ENCODE measurements at places on chromosomes 2 and 18. TPM values are rescaled to one million over a fixed set of nuclear protein-coding genes. Genes with fewer than 3 reads are reported as not detected.

DNA sequence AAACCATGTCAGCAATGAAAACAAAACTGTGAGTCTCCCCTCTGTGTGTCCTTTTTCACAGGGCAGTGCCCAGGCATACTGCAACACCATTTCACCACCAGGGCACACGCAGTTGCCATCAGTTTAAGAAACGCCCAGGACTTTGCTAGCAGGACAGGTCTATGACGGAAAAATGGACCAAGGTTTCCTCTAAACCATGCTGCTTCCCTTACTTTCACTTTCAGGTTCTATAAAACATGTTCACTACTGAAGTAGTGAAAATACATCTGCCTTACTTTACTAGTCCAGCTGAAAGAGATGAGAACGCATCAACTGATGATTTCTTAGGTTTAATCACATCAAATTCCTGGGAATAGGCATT lies 110.5 kb downstream of the TCF4 start:
- H3K36me3 ChIP-seq, result no peaks in the 10 kb centered on the region
- H3K27ac ChIP-seq, result peak overlapping the region; percentile 81
- peak; percentile 27 for DNase-seq
- peak overlapping the region; percentile 24 for H3K4me3 ChIP-seq

GRCh38 chr2:45653122-45653913 lies 1.8 kb downstream of the PRKCE start:
- no peak overlapping the region for H3K27ac ChIP-seq
- H3K27me3 ChIP-seq, result no peaks in the 10 kb centered on the region
- no peaks in the 10 kb centered on the region for H3K4me1 ChIP-seq
- H3K4me3 ChIP-seq, result peak overlapping the region; percentile 80
- H3K36me3 ChIP-seq, result no peaks in the 10 kb centered on the region

DNA sequence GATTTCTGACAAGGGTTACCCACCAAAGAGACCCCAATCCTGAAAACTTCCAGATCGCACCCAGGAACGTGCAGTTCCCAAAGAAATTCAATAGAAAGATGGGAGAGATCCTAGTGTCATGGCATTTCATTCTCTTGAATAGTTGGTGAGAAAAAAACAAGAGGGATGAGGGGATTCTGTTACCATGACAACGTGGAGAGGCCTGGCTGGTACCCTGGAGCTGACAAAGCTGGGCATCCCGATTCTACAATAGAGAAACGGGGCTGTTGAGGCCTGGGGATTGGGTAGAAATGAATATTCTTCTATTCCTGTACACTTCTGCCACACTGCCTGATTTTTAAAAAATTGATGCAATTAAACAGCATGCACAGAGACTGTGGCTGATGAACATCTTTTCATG lies 41.0 kb downstream of the POLE4 start:
- DNase-seq, result no peak
- no peak overlapping the region for H3K27ac ChIP-seq
- no peak overlapping the region for H3K4me3 ChIP-seq
- H3K27me3 ChIP-seq, result no peaks in the 10 kb centered on the region
- H3K36me3 ChIP-seq, result no peaks in the 10 kb centered on the region

DNA sequence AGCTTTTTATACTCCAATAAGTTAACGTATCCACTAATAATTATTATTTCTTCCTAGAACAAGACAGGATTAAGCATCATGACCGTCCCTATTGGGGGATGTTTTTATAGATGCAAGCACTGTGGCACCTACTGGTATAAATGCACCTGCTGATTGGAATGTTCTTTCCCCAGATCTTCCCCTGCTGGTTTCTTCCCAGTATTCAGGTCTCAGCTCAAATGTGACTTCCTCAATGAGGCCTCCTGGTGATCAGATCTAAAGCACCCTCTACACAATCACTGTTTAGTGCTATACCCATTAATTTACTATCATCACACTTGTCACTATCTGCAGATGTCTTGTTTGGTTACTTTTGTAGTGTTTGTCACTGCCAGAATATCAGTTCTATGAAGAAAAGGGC lies 3.9 kb upstream of the TYMS start:
- H3K27ac ChIP-seq, result no peak overlapping the region
- no peak for DNase-seq
- peaks cover 46% of the 10 kb centered on the region for H3K27me3 ChIP-seq
- H3K4me1 ChIP-seq, result peaks cover 15% of the 10 kb centered on the region
- no peak overlapping the region for H3K4me3 ChIP-seq

DNA sequence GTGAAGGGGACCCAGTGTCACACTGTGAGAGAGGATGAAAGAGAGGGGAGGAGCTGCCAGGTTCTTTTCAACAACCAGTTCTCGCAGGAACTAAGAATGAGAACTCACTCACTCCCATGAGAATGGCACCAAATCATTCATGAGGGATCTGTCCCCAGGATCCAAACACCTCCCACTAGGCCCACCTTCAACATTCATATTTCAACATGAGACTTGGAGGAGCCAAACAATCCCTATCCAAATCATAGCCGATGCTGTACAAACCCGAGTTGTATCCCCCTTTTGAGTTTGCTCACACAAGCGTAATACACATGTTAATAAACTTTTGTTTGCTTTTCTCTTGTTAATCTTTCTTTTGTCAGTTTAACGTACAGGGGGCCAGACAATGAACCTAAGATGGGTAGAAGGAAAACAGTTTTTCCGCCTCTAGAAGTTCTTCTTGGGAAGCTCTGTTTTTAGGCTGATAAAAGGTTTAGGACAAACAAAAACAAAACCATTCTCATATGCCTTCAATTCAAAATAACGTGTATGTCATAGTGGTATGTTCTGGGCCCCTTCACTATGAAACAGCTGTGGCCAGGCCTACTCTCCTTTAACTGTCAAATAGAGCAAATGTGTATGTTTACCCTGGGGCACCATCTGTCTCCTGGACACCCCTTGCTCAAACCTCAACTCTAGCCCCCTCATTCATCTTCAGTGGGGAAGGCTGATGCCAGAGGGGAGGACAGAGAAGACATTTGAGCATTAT lies 9.1 kb upstream of the TMEM37 start:
- no peak for DNase-seq
- no peaks in the 10 kb centered on the region for H3K27me3 ChIP-seq
- peaks cover 8% of the 10 kb centered on the region for H3K4me1 ChIP-seq
- H3K36me3 ChIP-seq, result no peaks in the 10 kb centered on the region
- no peak overlapping the region for H3K4me3 ChIP-seq

The FBXO15 gene
- total RNA-seq, result 4.4 TPM

Data from tibial nerve (tissue), 4 donors.